ENCODE measurements at places on chromosomes 7 and 10.

- peak; percentile 72 for DNase-seq
Measured at GRCh38 chr7:44477063-44477830, 13.2 kb downstream of the NUDCD3 start.

DNA sequence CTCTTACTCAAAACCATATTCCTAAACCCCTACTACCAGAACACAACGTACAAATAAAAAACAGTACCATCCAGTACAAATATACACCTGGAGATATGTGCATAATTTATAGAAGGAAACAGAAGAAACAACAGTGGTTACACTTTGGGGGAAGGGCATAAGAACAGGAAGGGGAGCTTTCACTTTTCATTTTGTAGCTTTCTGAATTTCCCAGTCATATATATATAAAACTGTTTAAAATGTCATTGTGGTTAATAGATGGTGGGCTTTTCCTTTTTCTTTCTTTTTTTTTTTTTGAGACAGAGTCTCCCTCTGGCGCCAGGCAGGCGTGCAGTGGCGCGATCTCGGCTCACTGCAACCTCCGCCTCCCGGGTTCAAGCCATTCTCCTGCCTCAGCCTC is 47.2 kb downstream of the MALSU1 start:
- no peak for DNase-seq

GRCh38 chr7:127287133-127287532 is 34.4 kb upstream of the GRM8 start:
- no peak for DNase-seq

DNA sequence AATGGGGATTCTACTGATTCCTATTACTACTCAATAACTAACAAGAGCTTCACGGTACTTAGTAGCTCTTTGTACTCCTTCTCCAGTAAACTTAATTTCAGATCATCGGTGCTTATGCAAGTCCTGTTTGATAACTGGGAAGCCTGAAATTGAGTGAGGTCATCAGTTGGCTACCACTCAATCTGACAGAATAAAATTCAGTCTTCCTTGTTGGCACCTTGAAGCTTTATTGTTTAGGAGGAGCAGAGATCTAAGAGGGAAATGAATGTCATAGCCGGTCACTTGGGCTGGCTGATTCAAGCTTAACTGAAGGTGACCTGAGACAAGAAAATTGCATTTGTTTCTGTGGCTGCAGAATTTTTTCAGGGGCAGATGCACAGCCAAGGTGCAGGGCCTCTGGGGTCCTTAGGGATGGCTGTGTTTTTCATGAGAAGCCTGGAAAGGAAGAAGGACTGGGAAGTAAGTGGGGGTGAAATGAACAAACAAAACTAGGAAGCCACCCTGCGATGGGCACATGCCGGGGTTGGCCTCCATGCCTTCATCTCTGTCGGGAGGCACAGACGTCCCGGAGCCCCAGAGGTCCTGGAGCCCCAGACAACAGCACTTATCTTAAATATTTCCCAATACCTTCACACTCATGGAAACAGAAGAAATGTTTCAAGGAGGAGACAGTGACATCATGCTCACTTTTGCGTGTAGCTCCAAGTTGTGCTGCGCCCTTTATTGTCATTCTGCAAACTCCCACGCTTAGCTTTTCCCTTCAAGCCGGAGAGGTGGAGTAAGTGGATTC is 85.0 kb upstream of the KIF5B start:
- DNase-seq = peak; percentile 89

DNA sequence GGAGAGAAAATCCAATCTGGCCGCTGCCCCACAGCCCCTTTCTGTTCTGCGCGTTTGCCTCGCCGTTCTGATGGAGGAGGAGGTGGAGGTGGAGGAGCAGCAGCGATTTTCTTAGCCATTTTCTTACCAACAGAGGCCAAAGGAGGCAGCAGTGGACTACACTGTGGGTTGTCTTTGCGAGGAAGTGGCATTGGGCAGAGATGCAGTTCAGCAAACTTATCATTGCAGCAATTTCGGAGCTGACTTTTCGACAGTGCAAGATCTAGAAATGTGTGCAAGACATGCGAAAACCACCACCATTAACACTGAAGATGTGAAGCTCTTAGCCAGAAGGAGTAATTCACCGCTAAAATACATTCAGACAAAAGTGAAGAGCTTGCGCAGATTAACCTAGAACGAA is 1.9 kb upstream of the ARL4A start:
- no peak for DNase-seq

DNA sequence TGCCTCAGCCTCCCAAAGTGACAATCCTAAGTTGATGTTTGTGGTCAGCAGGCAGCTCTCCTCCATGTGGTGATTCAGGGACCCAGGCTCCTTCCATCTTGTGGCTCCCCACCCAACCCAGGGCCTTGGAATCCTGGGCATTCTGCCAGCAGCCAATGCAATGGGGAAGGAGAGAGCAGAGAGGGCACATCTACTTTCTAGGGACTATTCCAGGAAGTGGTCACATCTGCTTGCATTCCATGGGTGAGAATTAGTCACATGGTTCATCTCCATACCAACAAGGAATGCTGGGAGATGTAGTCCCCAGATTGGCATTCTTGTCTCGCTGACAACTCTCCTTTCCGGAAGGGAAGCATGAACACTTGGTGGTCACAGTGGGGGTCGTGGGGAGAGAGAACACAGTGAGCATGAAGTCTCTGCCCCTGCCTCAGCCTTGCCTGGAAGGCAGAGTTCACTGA is 9.9 kb upstream of the SRRM3 start:
- peak; percentile 5 for DNase-seq

- DNase-seq = no peak
Measured at GRCh38 chr10:129023082-129023481, 444.0 kb upstream of the MGMT start.

DNA sequence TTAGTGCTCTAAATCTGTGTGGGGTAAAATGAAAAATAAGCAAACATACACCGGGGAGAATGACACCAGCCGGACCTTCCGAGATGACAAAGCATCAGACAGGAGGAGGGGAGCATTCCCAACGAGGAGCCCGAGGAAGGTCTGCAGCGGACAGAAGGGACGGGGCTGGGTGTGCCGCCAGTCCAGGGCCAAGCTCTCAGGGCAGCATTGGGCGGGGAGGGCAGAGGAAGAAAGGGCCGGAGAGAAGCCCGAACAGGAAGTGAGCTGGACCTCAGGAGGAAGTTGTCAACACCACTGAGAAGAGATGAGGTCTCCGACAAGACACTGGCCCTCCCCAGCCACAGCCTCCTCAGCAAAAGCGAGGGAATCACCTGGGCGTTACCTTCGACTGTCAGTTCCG is 182.6 kb upstream of the RNF32 start:
- DNase-seq = no peak

GRCh38 chr7:155298288-155298833 is 683 bp downstream of the INSIG1 start:
- DNase-seq = no peak

GRCh38 chr7:135717693-135718092 is 10.3 kb downstream of the SLC13A4 start:
- DNase-seq = no peak

- no peak for DNase-seq
Measured at GRCh38 chr7:44188480-44189225, 586 bp downstream of the GCK start.

DNA sequence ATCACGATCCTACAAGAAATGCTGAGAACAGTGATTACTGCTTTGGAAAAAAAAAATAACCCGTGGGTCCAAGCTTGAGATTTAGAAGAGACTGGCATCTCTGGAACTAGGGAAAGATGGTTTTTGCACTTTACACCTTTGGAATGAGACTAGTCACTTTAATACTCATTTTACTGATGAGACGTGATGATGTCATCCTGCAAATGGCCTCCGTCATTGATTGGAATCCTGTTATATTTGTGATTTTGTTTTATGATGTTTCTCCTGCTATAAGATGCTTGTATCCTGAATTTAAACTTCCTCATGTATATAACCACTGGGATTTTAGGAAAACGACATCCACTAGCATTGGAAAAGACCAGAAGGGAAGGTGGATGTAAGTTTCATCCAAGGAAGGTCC is 361.3 kb upstream of the AOAH start:
- no peak for DNase-seq

GRCh38 chr10:14485986-14486385 is 155.3 kb upstream of the FRMD4A start:
- no peak for DNase-seq

- DNase-seq = no peak
Measured at GRCh38 chr10:130714742-130715467, 578.7 kb downstream of the GLRX3 start.

GRCh38 chr7:130877991-130878305 is 143.9 kb upstream of the KLF14 start:
- DNase-seq = no peak

DNA sequence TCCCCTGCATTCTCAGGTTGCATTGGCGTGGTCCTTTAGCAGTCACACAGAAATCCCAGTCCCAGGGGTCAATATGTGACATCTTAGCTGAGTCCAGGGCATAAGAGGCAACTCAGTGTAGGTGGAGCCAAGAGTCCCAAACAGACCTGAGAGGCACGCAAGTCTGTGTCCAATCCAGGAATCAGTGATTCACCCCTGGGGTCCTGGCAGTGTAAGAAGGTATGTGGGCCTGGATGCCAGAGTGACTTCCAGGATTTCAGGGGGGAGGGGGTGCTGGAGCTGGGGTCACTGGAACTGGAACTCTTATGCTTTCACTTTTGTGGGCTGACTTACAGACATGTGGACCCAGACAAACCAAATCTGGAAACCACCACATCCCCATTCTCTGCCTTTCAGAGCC is 26.8 kb downstream of the FRMPD2 start:
- no peak for DNase-seq

DNA sequence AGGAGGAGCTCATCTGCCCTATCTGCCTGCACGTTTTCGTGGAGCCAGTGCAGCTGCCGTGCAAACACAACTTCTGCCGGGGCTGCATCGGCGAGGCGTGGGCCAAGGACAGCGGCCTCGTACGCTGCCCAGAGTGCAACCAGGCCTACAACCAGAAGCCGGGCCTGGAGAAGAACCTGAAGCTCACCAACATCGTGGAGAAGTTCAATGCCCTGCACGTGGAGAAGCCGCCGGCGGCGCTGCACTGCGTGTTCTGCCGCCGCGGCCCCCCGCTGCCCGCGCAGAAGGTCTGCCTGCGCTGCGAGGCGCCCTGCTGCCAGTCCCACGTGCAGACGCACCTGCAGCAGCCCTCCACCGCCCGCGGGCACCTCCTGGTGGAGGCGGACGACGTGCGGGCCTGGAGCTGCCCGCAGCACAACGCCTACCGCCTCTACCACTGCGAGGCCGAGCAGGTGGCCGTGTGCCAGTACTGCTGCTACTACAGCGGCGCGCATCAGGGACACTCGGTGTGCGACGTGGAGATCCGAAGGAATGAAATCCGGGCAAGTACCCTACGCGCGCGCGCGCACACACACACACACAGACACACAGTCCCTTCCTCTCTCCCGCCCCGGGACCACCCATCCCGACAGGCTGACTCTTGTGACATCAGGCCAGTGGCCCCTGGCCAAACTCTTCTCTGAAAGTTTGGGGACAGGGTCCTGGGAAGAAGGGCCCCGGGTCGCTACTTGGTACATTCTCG is 538 bp downstream of the TRIM8 start:
- peak; percentile 84 for DNase-seq

GRCh38 chr7:150343225-150343624 is 1.8 kb upstream of the RARRES2 start:
- no peak for DNase-seq

DNA sequence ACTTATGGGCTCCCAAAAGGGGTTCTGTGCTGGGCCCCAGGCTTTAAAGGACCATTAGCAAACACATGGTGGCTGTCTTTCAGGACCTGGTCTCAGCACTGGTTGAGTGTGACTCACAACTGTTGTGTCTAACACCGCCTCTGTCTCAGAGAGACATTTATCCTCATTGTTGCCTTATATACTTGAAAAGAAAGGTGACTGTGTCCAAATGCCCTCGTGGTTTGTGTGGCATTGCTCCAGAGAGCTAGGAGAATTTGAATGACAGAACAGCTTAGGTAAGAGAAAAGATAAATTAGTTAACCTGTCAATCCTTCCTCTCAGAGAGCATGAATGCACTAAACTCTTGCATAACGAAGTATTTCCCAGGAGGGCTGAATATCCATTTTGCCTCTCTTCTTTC is 14.5 kb upstream of the FAM13C start:
- no peak for DNase-seq

DNA sequence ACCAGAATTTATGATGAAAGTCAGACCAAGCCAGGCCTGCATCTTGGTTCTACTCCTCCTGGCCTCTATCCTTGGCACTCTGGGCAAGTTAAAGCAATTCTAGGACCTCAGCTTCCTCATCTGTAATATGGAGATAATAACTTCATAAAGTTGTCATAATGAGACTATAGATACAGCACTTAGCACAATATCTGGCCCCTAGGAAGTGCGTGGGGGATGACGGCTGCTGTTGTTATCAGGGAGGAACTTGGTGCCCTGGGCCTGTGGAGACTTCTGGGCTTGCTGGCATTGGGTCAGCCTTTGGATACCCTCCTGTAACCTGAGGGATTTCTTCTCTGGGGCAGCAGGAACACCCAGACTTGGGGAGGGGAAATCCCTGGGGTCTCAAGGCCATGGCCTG is 27.6 kb downstream of the PFKFB3 start:
- no peak for DNase-seq

GRCh38 chr10:113179265-113179664 is 229.2 kb downstream of the TCF7L2 start:
- DNase-seq = no peak

DNA sequence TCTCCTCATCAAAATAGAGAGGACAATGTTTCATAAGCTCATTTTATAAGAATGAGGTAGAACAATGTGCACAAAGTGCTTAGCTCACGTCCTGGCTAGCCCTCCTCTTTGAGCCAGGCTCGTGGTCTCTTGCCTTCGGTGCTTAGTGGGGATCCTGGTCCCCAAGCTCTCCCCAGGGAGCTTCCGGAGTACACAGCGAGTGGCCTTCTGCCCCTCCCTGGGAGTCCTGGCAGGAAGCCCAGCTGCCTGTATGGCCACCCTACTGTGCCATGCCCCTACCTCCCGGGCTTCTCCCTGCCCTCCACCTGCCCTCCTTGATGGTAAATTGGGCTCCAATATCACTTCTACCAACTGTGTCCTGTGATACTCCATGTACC is 868 bp downstream of the MYO1G start:
- no peak for DNase-seq

DNA sequence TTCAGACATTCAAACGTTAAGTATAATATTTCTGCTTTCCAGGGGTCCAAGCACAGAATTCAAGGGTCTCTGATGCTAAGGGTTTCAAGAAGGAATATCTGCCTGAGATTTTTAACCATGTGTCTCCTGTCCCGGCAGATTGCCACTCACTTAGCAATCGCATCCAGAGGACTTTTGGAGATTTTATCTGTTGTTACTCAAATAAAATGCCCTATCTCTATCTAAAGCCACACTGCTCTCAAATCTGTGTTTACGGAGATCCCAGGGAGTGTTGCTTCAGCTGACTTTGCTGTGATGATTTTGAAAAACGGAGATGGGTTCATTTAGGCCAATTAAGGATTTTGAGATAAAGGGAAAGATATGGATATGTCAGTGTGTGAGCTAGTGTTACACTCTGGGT is 359.9 kb downstream of the DGKB start:
- no peak for DNase-seq

- no peak for DNase-seq
Measured at GRCh38 chr7:38006559-38006958, 86.1 kb downstream of the EPDR1 start.

- DNase-seq = no peak
Measured at GRCh38 chr10:124238367-124238766, 145.0 kb upstream of the CHST15 start.

Measured in small intestine (tissue), 16 donors.